ENCODE measurements at places on chromosomes 3 and 15. TPM values are rescaled to one million over a fixed set of nuclear protein-coding genes. Genes with fewer than 3 reads are reported as not detected.

GRCh38 chr3:171494457-171495109, 34.4 kb upstream of the TNIK start:
- DNase-seq: no peak

DNA sequence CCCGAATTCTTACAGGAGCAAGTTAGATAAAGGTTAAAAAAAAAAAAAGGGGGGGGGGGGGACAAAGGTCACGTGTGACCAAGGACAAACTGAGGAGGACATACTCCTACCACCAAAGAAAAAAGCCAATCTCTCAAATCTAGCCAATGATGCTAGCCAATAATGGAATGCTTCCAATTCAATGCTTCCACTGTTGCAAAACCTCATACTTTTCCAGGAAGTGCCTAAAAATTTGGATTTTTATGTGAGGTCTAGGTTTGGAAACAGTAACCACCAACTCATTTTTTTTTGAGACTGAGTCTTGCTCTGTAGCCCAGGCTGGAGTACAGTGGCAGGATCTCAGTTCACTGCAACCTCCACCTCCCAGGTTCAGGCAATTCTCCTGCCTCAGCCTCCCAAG, 11.4 kb downstream of the MSL2 start:
- no peak for DNase-seq

DNA sequence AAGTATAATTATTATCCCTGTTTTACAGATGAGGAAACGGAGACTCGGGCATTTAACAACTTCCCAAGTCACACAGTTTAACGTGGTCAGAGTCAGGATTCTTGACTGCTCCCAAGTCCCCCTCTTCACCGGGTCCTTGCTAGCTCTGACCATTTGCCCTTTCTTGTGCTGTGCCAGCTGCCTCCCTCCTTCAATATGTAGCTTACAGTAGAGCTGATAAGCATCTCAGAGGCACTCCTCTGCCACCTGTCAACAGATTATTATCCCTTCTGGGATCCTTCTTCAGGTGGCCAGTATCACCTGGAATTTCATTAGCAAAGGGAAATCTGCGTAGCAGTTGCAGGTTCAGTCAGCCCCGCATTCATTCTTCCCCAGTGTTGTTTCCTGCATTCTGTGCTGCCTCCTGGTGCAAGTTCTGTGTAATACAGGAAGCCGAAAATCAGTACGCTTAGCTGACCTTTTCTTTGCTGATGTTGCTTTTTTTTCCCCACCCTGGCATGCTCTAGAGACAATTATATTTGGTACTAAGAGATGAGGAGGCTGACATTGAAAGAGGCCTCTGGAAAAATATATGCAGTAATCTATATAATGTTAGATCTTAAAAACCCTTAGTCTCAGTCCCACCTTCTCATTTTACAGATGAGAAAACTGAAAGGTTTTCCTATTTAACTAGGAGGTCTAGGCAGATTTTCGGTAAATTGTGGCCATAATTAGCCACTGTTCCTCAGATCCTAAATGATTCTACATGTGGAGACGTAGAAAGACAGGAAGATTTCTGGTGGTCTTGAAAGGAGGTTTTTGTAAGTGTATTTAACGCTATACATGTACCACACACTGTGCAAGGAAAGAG, 24.8 kb downstream of the TMOD2 start:
- DNase-seq: no peak

GRCh38 chr3:81161851-81162250, 599.6 kb downstream of the GBE1 start:
- DNase-seq: no peak

- DNase-seq: no peak
Observed at GRCh38 chr3:32556332-32556731, 14.3 kb downstream of the DYNC1LI1 start.

The ATP10A gene
- total RNA-seq: 7.1 TPM

The RASGRF1 gene
- total RNA-seq: 2.0 TPM

The CDHR4 gene
- total RNA-seq: not detected

Data from spleen (tissue), 13 donors.